Tibial nerve (tissue), 4 donors: ENCODE measurements at places on chromosomes 7 and 10. TPM values are rescaled to one million over a fixed set of nuclear protein-coding genes. Genes with fewer than 3 reads are reported as not detected.

GRCh38 chr7:11191081-11191480 lies 217.4 kb downstream of the PHF14 start:
- no peak for DNase-seq

DNA sequence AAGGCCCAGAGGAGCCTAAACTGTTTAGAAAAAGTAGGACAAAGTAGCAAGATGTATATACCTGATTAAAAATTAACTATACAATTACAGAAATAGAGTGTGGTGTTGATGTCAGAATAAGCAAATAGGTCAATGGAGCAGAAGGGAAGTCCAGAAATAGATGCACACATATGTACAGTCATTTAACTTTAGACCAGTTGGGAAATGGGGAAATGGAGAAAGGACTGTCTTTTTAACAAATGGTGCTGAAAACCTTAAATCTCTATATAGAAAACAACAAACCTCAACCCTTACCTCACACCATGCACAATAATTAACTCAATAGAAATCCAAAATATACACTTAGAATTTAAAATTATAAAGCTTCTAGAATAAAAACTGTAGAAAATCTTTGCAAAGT lies 72.2 kb downstream of the CH25H start:
- DNase-seq, result no peak

GRCh38 chr10:78215645-78216044 lies 182.0 kb downstream of the RPS24 start:
- DNase-seq, result peak; percentile 77

DNA sequence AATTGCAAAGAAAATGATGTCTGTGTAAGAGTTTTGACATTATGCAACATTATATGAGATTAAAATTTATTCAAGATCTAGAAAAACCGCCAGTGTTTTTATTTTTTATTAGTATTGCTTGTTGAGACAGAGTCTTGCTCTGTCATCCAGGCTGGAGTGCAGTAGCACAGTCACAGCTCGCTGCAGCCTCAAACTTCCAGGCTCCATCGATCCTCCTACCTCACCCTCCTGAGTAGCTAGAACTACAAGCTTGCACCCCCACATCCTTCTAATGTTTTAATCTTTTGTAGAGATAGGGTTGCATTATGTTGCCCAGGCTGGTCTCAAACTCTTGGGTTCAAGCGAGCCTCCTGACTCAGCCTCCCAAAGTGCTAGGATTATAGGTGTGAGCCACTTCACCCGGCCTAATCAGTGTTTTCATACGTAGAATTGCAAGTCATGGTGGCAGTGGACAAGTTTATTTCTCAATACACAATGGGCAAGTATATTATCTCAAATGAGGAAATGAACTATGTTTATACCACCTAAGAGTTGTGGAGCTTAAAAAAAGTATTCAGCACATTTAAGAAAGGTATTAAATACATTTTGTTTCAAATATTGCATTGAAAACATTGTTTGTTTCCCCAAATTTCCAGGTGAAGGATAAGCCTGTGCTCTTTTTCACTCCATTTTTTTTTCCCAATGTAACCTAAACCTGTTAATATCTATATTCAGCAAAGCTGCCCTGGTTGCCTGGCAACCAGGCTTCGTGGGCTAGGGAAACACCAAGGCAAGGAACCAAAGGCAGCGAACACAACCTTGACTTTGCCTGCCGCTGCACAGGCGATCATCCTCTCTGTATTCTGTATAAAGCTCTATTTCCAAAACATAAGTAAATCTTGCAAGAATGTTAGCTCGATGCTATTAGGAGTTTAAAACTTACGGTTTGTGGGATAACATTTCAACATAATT lies 163.9 kb downstream of the CACNB2 start:
- no peak for DNase-seq

NRAP gene
- total RNA-seq, result not detected

DNA sequence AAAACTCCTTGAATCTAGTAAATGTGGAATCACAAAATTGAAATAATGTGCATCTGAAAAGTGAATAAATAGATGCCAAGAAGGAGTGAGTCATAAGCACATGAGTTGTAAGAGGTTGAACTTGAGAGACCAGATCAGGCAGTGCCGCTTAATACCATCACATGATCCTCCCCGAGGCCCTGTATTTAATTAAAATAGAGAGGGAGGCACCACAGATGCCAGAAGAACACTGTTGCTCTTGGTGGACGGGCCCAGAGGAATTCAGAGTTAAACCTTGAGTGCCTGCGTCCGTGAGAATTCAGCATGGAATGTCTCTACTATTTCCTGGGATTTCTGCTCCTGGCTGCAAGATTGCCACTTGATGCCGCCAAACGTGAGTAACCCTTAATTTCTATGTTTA lies at the start of gene GPNMB:
Gene GPNMB (plus strand): TSS at position 221 of the 400 bp plus-strand sequence. CDS start 83 bp downstream, at position 304.
- peak; percentile 85 for DNase-seq

DNA sequence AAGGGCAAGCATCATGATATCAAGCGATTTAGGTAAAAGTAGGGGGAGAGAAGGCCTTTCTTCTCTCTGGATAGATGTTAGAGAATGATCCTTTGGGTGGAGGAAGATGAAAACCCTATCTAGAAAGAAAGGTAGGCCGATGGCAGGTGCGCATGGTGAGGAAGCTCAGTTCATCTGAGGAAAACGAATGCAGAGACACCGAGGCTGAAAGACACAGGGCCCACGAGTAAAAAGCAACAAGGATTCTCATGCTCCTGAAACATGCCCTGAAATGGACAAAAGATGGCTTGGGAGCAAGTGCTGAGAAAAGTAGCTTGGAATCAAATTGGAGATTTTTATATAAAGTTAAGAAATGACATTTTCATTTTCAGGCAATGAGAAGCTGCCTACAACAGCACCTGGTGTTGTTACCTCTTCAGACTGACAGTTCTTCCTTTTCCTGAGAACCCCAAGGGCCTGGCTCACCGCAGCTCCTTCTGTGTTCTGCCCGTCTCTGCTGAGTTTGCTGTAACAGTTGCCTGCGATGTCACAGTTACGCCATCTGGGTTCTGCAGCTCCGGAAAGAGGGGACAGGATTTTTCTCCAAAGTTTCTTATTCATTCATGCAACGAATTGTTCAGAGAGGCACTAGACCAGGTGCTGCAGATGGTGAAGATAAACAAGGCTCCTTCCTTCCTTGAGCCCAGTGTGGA lies 402.0 kb upstream of the KLF6 start:
- no peak for DNase-seq

OGDH gene
- 76.5 TPM for total RNA-seq

GPR26 gene
- total RNA-seq, result not detected

MBL2 gene
- 0.21 TPM for total RNA-seq

- no peak for DNase-seq
Measured at GRCh38 chr10:78720091-78720490, 348.7 kb upstream of the ZMIZ1 start.

DNA sequence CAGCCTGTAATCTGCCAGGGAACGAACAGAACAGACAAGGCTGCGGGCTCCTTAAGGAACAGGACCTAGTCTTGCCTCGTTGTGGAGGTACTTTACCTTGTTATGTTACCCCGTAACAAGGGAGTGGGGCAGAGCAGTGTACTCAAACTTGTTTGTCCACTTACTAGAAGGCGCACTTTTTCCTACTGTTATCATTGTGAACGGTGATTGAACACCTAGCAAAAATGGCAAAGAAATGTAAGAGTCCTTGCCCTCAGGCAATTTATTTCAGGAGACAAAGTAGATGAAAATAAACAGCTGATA lies 620 bp upstream of the IMPDH1 start:
- no peak for DNase-seq

PRKCQ gene
- not detected for total RNA-seq

DNA sequence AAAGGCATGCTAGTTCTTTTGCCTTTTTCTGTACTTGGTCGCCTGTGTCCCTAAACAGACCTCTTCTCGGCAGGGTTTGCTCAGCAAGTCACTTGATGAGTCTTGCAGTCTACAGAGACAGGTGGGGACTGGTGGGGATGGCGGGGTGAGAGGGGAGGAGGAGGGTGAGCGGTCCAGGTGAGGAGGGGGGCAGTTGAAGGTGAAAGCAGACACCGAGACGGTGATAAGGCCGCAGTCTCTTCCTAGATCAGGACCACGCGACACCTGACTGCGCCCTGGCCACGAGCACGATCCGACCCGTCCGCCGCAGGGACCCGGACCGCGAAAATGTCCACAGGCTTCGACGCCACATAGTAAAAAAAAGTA lies 566 bp downstream of the ASNS start:
- peak; percentile 5 for DNase-seq

OR2A12 gene
- not detected for total RNA-seq

DNA sequence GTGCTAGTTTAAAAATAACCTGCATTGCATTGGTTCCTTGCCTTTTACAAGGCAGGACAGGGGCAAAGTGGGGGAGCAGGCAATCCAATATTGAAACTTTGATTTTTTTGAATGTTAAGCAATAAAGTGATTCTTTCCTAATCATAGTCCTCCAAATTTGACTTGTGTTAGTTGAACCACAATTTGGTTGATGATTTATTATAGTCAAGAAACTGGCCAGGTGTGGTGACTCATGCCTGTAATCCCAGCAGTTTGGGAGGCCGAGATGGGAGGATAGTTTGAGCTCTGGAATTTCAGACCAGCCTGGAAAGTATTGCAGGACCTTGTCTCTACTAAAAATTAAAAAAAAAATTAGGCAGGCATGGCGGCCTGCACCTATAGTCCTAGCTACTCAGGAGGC lies 27.9 kb upstream of the ABLIM1 start:
- DNase-seq, result no peak

- DNase-seq, result no peak
Measured at GRCh38 chr10:17716161-17716560, 35.8 kb upstream of the TMEM236 start.

GRCh38 chr10:126561921-126562680 lies 108.4 kb downstream of the C10orf90 start:
- DNase-seq, result no peak

DLX6 gene
- total RNA-seq, result not detected

GRCh38 chr10:971150-971542 lies 17.1 kb upstream of the GTPBP4 start:
- DNase-seq, result peak; percentile 21

CYP2C19 gene
- not detected for total RNA-seq

DNA sequence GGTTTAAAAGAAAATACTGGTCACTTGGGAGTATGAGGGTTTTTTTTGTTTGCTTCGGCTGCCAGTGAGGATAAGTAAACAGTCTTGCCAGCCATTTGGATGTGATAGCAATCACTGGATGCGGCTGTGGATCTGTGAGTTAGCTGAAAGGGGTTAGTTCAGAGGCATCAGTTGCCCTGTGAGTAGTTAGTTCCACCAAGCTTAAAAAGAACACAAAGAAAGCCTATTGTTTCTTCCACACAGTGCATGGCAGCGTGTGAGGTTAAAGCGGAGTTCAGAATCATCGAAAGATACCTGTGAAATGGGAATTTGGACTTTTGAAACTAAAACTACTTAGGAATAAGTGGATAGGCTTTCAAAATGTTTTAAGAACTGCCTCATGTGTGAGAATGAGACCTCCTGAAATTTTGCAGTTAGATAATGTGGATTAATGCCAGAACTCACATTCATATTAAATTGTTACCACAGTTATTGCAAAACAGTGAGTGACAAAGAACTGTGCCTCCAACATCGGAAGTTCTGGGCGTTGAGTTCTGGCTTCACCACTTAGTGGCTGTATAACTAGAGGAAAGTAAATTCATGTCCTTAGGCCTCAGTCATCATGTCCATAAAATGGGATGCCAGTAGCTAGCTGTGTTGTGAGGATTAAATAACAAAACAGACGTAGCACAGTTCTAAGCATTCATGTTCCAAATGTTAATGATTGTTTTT lies 31.3 kb downstream of the KIAA1217 start:
- no peak for DNase-seq

DNA sequence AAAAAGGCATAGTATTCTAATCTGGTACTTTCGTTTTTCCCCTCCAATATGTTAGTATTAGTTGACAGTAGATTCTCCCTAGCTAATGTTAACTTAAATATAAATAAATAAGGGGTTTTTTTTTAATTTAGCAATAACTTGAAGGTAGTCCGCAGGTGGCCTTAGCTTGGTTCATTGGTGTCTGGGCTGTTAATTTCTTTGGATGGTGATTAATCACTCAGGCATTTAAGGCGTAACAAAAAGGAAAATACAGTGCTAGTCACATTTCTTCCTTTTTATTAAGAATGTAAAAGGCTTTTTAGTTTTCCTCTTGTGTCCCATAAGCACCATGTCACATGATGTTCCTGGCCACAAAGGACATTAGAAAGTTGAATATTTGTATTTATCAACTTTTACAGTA lies 161.0 kb upstream of the POT1 start:
- no peak for DNase-seq

SLC18A3 gene
- total RNA-seq, result not detected

- no peak for DNase-seq
Measured at GRCh38 chr10:102066399-102067088, 1.4 kb downstream of the HPS6 start.

DNA sequence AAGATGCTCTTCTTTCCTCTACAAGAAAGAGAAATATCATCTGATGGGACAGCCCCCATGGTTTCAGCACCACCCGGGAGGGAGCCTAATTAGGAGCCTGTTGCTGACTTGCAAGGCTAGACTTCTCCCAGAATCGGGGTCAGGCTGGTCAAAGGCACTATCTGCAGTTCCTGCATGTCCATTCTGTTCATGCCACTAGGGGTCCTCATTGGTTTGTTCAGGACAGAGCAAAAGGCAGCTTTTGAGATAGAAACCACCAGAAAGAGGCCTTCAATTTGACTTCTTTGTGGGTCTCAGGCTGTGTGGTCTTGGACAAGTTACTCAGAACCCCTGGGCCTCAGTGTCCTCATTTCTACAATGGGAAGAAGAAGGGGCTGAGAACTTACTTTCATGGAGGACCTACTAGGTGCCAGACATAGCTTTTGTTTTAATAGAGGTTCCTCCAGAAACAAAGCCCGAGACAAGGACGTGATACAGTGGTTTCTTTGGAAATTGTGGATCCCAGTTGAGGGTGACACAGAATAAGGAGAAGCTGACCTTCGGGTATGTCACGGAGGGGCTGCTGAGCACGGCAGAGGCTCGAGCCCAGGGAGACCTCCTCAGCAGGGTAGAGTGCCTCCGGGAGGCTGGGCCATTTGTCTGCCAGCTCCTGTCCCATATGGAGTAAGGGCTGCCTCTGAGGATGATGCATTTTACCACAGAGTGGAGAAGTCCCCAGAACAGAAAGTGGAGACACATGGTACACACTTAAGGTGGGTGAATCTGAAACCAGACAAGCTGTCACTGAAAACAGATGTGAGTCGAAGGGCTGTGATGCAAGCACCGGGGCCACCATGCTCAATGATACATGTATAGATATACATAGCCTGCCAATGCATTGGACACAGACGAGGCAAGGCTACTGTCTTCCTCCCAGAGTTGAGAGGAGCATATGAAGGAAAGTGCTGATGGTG lies 33.1 kb upstream of the NEUROD6 start:
- DNase-seq, result peak; percentile 42

DNA sequence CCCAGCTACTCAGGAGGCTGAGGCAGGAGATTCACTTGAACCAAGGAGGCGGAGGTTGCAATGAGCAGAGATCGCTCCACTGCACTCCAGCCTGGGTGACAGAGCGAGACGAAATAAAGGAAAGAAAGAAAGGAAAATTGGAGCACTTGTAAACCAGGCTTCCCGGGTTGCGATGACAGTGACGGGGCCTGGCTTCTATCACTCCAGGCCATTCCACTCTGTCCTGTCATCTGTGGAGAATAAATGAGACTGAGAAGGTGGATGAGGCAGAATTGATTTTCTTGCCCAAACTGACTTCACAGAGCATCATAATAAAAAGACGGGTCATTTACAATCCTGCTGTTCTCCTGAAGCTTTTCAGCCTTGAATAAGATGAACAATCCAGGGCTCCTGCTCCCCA lies 12.1 kb upstream of the KPNA7 start:
- no peak for DNase-seq
